Stimulated activated CD4-positive, alpha-beta T cell treated with anti-CD3 and anti-CD28 coated beads, Interleukin-1b, Interleukin-23, amount 100 ng/mL, for 1 hour (primary cell): ENCODE measurements at places on chromosomes 5 and 9.

GRCh38 chr9:137294091-137294680, 7.9 kb downstream of the NRARP start:
- no peak for DNase-seq

GRCh38 chr5:154571325-154572035, 93.5 kb upstream of the HAND1 start:
- DNase-seq: no peak

DNA sequence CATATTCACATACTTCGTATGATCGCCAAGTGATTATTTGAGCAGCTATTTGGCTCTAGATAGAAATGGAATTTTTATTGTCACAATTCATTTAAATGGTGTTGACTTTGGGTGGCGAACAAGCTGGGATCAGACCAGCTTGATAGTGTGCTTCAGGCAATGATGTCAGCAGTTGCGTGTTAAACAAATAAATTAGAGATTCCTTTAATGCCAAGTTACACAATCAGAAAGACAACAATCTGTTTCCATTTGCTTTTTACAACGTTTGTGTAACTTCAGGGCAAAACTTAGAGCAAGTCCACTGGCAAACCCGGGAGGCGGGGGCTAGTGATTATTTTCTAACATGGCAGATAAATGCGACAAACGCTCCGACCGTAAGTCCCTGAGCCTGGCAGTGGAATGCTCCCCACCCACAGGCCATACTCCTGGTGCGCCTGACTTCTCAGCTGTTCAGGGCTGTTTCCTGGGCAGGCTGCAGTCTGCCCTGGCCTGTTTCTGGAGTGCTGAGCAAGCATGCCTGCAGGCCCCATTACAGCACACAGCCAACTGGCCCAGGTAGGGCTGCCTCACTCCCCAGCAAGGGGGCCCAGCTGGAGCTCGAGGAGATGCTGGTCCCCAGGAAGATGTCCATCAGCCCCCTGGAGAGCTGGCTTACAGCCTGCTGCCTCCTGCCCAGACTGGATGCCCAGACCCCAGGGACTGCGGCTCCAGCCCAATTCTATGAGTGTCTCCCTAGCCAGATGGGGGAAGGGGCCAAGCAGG, 88.7 kb downstream of the BASP1 start:
- DNase-seq: no peak

GRCh38 chr9:95581900-95582299, 65.1 kb upstream of the PTCH1 start:
- no peak for DNase-seq

GRCh38 chr5:122297587-122298298, 14.3 kb upstream of the SNCAIP start:
- DNase-seq: no peak

DNA sequence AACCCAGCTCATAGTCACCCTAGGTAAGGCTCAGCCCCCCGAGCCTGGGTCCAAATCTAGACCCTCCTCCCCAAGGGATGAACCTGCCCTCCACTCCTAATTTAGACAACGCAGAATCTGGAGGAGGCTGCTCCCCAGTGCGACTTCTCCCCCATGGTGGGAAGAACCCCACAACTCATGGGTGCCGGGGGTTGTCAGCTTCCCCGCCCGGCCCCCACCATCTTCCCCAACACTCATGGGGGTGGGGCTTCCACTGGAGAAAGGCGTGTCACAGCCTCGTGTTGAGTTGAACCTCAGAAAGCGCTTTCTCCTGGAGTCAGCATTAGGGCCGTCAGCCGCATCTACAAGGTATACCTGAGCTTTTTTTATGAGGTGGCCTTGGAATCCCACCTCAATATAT, 66.9 kb downstream of the IRX2 start:
- no peak for DNase-seq

GRCh38 chr5:166379517-166379916, 1911.9 kb upstream of the WWC1 start:
- DNase-seq: no peak

GRCh38 chr9:98485706-98486105, 223.0 kb downstream of the GABBR2 start:
- DNase-seq: no peak

DNA sequence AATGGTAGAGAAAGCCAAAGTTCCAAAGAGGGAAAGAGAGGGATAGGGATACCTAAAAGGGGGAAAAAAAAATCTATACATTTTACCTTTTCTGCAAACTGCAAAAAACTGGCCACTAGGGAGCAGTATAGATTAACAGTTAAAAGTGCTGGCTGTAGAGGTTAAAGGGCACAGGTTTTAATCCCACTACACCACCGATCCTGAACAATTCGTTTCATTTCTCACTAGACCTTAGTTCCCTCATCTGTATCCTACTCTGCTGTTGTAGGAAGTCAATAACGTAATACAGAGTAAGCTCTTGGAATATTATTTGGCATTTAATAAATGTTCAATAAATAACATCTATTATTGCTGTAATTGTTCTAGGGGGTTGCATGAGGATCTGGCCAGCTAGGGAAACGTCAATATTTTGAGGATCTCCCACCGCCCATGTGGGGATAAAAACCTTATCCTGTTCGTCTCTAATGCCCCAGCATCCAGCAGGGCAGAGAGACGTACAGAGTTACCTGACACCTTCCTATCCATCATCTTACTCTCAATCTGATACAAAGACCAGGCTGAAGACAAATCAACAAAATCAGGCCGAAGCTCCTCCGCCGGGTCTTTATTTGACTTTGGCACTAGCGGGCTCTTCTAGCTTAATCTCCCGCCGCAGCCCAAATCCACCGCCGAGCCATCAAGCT, 757 bp downstream of the CDC26 start:
- no peak for DNase-seq

- no peak for DNase-seq
Measured at GRCh38 chr5:150448952-150449516, 505 bp downstream of the RPS14 start.

DNA sequence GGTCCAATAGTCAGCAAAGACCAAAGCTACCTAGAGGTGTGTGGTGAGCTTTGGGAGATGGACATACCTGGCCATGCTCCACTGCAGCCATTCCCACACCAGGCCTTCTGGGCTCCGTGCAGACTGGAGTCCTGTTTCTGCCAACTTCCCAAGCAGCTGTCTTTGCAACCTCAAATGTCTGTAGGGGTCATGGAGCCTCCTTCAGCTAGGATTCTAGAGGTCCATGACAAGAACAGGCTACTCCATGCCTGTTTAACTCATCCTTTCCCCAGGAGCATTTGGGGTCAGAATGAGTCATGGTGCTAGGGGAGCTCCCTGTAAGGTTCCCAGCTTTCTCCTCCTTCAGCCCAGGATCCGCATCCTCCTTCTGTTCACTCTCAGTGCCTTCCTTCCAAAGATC, 17.1 kb downstream of the VPS13A start:
- no peak for DNase-seq

DNA sequence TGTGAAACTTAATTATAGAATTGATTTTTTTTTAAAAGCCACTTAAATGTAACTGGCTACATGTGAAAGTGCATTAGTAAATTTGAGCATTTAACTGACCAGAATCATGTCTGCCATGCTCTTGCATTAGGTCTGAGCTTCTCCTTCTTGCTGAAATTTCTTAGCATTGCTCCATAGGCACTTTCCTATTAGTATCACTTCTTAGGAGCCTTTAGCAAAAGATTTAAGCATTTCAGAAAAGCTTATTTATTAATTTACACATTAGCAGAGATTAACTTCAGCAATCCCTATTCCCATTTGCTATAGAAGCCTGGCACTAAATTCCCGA, 211.0 kb downstream of the SNX18 start:
- no peak for DNase-seq

GRCh38 chr5:135102716-135103574, 68.9 kb upstream of the PITX1 start:
- no peak for DNase-seq

GRCh38 chr9:136628268-136628667, 34.4 kb upstream of the EGFL7 start:
- no peak for DNase-seq

- DNase-seq: no peak
Measured at GRCh38 chr9:12469084-12469483, 224.1 kb upstream of the TYRP1 start.
